Upper lobe of left lung (tissue), 6 donors: ENCODE measurements at places on chromosomes 6 and 20. TPM values are rescaled to one million over a fixed set of nuclear protein-coding genes. Genes with fewer than 3 reads are reported as not detected.

Gene ADAM33
- 15.8 TPM for total RNA-seq

Gene TRAPPC3L
- not detected for total RNA-seq

Gene VGLL2
- not detected for total RNA-seq

DNA sequence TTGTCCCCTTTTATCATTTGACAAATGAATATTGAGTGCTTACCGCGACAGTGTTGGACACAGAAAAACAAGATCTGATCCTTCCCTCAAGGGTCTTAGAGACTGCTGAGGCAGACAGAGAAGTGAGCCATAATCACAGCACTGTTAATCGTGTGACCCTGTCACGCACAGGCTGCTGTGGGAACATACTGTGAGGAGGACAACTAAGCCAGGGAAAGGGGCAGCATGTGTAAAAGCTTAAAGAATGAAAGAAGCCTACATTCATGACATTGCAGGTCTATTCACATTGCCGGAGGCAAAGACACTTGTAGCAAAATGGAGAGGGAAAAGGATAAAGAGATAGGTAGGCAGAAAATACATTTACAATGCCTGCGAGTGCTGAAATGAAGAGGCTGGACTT is 32.7 kb downstream of the TRDN start:
- H3K36me3 ChIP-seq = no peaks in the 10 kb centered on the region
- no peaks in the 10 kb centered on the region for H3K4me1 ChIP-seq
- H3K4me3 ChIP-seq = no peak overlapping the region

DNA sequence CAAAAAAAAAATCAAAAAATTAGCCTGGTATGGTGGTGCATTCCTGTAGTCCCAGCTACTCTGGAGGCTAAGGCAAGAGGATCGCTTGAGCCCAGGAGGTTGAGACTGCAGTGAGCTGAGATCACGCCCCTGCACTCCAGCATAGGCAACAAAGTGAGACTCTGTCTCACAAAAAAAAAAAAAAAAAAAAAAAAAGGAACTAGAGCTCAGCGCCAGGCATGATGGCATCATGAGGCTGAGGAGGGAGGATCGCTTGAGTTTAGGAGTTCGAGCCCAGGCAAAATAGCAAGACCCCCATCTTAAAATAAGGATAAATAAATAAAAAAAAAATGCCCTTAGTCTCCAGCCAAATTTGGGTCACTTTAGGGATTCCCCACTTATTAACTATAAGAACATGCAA is 40.4 kb upstream of the PIM1 start:
- H3K27ac ChIP-seq = no peak overlapping the region
- peaks cover 42% of the 10 kb centered on the region for H3K4me1 ChIP-seq
- no peak overlapping the region for H3K4me3 ChIP-seq

DNA sequence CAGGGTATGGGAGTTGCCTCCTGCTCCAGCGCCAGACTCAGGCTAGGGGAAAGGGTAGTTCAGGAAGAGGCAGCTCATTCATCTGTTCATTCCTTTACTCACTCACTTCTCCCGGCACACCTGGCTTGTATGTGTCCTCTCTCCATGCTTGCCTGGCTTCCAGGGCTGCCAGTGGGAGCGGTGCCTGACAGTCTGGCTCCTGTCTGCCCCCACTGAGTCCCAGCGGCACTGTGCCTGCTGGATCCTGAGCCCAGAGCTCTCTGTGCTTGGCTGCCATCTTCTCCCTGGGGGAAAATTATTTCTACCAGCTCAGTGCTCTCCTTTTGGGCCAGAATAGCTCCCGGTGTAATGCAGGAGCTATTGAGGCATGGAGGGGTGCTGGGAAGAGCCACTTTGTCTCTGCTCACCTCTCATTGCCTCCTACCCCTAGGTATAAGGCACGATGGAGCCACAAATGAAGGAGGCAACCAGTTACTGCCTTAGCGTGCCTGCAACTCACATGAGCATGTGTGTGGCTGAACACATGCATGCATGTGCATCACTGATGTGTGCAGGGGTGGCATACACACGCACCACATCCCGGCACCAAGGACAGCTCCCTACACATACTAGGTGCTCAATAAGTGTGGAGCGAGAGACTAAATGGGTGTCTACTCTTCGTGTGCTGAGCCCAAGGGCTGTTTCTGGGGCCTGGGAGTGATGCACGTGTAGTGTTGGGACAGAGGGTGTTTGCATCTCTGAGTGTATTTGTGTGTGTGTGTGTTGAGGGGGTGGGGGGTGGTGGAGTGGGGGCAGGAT is 46.6 kb downstream of the CDH22 start:
- H3K27ac ChIP-seq = no peak overlapping the region
- no peak for DNase-seq
- no peaks in the 10 kb centered on the region for H3K27me3 ChIP-seq
- no peak overlapping the region for H3K4me3 ChIP-seq
- no peaks in the 10 kb centered on the region for H3K36me3 ChIP-seq

Gene MCM8
- 7.5 TPM for total RNA-seq

DNA sequence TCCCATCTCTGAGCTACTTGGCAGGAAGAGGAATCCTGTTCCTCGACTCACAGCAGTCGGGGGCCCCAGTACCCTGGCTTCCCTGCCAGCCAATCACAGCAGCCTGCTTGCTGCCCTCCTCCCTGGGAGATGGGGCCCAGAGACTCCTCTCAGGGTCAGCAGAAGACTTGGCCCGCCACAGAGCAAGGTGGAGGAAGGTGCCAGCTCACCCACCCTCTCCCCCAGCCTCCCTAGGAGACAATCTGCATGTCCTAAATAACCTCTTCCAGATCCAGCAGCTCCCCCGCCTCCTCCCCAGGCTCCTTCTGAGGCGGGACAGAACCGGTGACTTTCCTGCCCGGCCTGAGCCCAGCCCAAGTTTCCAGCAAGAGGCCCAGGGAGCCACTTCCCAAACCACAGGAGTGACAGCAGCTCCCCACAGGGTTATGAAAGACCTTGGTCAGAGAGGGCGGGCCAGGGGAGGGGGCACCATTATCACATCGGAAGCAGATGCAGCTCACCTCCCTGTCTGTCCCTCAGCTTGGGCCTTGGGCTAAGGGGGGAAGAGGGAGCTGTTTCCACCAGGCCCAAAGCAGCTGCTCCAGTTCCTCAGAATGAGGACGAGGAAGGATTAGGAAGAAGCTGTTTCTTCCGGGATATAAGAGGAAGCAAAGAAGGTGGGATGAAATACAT is 2.3 kb downstream of the CCND3 start:
- H3K4me3 ChIP-seq = peak overlapping the region; percentile 60
- no peak for DNase-seq
- peaks cover 61% of the 10 kb centered on the region for H3K4me1 ChIP-seq
- no peaks in the 10 kb centered on the region for H3K27me3 ChIP-seq
- H3K27ac ChIP-seq = peak overlapping the region; percentile 91
- H3K36me3 ChIP-seq = peaks cover 31% of the 10 kb centered on the region
